ENCODE measurements at places on chromosomes 6 and 20.

GRCh38 chr20:32017711-32018251, 7.5 kb downstream of the CCM2L start:
- no peak for DNase-seq

GRCh38 chr6:161943561-161943960, 669.7 kb upstream of the AGPAT4 start:
- DNase-seq = no peak

GRCh38 chr6:27419363-27419762, 30.8 kb downstream of the ZNF391 start:
- DNase-seq = no peak

DNA sequence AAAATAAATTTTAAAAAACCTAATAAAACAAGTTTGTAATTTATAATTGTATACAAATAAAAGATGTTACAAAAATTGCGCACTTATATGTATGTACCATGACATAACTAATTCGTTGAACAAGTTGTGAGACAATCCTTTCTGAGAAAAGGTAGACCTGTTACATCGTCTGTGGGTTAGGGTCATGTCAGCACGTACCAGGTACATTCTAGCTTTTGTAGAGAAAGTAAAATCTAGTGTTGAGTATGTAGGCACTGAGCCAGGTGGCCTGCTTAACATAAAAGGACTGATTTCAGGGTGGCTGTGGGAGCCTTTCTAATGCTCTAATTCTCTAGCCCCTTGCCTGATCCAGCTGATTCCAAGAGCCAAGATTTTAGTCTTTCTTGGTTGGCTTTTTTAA, 10.4 kb downstream of the RPL7L1 start:
- no peak for DNase-seq

DNA sequence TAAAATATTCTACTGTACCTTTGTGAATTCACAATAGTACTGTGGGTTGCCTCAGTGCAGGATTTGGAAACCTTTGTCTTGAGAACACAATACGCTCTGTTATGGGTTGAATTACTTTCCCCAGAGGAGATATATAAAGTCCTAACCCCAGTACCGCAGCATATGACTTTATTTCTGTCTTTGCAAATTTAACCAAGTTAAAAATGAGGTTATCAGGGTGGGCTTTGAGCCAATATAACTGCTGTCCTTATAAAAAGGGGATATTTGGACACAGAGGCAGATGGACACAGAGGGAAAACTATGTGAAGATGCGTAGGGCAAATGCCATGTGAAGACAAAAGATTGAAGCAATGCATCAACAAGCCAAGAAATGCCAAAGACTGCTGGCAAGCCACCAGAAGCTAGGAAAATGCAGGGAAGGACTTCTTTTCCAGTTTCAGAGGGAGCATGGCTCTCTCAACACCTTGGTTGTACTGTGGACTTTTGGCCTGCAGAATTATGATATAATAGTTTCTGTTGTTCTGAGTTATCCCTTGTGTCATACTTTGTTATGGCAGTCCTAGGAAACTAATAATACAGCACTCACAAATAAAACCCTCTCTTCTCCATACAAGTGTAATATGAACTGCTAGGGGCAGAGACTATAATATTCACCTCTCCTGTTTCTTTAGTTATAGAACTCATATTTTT, 292.6 kb upstream of the SPTLC3 start:
- no peak for DNase-seq

DNA sequence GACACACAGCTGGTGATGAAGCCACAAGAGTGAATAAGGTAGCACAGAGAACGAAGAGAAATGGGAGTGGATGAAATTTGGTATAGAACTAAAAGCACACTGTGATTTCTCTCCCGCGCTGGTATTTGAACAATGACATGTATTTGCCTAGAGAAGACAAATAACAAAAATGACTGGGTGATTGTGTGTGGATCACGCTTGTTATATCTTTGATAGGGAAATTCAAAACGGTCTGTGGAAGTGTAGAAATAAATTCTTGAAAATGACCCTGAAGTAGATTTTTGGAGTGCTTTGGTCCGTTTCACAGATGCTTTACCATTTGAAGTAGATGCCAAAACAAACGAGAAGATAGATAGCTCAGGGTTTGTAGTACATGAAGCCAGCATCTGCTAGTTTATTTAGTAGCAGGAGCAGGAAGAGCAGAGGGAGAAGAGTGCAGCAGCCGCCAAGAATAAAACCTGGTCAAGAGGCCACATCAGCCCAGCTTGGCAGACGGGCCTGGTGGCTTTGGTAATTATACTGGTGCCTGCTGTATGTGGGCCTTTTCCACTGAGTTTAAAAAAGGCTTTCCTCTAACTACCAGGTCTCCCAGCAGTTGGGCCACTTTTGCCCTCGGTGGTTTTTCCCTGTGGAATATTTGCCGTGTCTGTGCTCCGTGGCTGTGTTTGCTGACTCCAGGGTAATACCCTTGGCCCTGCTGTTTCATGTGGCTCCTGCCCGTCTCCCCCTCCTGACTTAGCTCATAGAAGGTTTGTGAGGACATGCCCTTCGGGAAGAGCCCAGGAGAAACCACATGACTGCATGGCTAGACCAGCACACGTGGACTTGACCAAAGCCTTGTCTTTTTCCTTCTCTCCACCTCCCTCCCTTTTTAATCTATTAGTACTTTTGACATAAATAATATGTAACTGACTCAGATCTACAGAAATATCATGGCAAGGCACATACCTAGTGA, 294.0 kb downstream of the SOX4 start:
- DNase-seq = no peak

DNA sequence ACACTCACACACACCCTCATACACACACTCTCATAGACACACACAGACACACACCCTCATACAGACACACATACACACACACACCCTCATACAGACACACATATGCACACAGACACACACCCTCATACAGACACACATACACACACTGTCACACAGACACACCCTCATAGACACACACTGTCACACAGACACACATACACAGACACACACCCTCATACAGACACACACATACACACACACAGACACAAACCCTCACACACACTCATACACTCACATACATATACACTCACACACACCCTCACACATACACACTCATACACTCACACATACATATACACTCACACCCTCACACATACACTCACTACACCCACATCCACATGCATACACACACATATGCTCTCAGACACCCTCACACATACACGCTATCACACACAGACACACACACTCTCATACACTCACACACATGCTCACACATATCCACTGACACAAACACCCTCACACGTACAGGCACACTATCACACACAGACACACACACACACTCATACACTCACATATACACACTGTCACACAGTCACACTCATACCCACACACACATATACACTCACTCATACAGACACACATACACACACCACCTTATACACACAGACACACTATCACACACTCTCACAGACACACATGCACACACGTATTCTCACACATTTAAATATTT, 9.1 kb downstream of the ADIG start:
- no peak for DNase-seq

- no peak for DNase-seq
Measured at GRCh38 chr6:20978151-20978614, 443.9 kb downstream of the CDKAL1 start.

- DNase-seq = no peak
Measured at GRCh38 chr6:14212020-14212419, 94.4 kb downstream of the CD83 start.

DNA sequence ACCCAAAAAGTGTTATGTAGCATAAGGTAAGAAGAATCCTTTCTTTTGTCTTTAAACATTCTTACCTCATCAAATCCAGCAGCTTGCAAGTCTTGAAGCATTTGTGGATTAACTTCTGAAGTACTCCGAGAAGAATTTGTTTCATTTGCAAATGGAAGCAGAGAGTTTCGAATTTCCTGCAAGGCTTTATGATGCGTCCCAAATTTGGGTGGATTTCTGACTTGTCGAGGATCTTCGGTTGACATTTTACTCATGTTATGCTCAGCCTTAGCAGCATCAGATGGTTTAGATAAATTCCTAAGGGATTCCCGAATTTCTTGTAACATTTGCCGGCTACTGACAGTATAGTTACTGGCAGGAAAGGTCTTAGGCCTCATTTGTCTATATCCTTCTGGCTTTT, 16.2 kb downstream of the LATS1 start:
- no peak for DNase-seq

DNA sequence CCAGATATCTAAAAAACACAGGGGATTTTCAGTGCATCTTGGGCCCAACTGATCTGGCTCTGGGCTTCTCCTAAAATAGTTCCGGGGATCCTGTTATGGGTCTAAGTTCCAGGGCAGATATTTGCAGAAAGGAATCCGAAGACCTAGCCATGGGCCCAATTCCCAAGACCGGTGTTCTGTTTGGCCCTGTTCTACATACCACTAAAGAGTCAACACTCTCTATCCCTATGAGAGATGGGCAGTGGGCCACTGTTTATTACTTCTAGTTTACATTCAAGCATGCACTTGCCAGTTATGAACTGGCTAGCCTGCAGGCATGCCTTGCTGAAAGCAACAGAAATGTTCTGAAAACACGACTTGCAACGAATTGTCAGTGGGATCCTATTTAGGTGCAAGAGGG, 87.4 kb upstream of the PLCB4 start:
- DNase-seq = no peak

GRCh38 chr20:44829688-44830087, 19.3 kb upstream of the RIMS4 start:
- DNase-seq = no peak

GRCh38 chr20:19887556-19888268, 129.4 kb upstream of the NAA20 start:
- DNase-seq = no peak

- no peak for DNase-seq
Measured at GRCh38 chr6:26249957-26250697, 114.9 kb upstream of the BTN3A2 start.

- DNase-seq = no peak
Measured at GRCh38 chr6:143970456-143971218, 37.4 kb downstream of the PLAGL1 start.

- DNase-seq = no peak
Measured at GRCh38 chr6:9875605-9876353, 539.1 kb downstream of the TFAP2A start.

- no peak for DNase-seq
Measured at GRCh38 chr20:46324960-46325703, 16.8 kb upstream of the CDH22 start.

- DNase-seq = no peak
Measured at GRCh38 chr6:11929241-11929835, 82.8 kb upstream of the HIVEP1 start.

DNA sequence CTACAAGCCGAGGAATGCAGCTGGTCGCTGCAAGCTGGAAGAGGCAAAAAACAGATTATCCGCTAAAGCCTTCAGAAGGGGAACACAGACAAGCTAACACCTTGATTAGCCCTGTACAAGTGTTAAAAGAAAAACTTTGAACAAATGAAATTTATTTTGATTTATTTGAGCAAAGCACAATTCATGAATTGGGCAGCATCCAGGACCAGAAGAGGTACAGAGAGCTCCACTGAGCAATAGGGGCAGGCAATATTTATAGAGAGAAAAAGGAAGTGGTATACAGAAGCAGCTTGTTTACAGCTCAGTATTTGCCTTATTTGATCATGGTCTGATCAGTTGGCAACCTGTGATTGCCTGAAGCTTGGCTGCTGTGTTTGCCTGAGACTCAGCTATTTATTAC, 17.6 kb downstream of the HLA-DOB start:
- DNase-seq = no peak

DNA sequence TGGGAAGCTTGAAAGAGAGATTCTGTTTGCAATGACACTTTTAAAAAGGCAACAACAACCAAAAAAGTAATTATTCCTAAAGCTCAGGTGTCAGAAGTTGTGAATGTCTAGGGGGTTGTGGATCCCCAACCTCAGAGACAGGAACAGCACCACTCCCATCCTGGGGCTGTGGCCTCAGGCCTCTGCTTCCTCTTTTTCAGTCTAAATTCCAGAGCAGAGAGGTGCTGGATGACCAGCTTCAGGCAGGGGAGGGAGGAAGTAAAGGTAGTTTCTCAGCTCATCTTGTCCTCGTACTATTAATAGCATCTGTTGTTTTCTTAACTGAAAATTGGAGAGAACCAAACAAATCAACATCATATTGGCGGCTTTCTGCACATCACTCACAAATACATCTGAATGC, 8.3 kb downstream of the NT5E start:
- DNase-seq = no peak

- no peak for DNase-seq
Measured at GRCh38 chr6:137880746-137881521, 13.9 kb downstream of the TNFAIP3 start.

Measured in esophagus squamous epithelium (tissue), 5 donors.